HTR-8/SVneo (cell line): ENCODE measurements at places on chromosomes 1 and 21.

DNA sequence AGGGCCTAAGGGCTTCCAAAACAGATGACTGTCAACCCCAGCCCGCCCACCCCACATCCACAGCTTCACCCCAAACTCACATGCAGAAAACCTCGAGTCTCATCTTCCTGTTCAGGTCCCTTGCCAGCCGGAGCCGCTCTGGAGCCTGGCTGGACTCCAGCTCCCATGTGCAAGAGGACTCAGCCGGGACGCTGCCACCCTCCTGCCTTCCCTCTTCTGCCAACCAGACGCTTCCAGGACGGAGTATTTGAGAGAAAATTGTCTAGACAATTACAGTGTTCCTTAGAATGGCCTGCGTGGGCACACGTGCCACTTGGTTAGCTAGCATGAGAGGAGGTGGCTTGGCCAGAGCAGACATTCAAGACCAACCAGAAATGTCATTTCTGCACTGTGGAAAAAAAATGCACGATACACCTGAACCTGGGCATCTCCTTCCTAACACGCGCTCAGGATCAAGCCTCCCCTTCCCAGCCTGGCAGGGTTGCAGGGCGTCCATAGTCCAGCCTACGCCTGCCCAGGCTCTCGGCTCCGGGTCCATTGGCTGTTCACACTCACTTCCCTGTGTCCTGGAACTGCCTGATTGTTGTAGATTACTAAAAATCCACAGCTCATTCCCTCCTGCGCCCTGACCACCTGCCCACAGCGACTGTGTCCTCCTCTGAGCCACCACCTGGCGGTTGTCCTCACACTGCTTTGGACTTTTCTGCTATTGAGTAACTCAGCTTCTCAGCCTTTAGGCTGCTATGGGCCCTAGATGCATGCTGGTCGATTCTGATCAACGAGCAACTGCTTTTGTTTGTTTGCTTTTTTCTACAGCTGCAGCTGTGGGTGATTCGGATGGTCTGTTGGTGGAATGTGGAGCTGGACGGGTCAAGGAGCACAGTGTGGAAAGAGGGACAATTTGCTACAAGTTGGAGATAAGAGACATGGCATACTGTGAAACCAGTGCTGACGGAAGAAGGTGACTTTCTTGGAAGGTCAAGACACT lies at the start of gene CLDN14:
Gene CLDN14, minus strand, starts transcription at position 708 of the 988 bp plus-strand sequence. CDS start 18,427 bp downstream, outside the sequence.
- no peak for DNase-seq

DNA sequence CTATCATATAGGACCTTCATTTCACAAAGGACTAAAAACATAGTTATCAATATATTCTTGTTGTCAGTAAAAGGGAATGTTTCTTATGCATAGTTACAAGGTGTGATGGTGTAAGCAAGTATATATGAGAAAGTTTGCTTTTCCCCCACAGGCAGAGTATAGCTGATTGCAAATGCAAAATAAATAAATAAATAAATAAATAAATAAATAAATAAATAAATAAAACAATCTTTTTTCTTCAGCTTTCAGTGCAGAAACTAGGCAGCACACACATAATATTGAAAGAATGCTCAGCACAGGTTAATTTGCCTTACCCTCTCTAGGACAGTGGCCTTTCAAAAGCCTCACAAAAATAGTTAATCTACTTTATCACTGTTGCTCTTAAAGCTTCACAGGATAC lies 138.8 kb downstream of the BRINP3 start:
- no peak for DNase-seq

DNA sequence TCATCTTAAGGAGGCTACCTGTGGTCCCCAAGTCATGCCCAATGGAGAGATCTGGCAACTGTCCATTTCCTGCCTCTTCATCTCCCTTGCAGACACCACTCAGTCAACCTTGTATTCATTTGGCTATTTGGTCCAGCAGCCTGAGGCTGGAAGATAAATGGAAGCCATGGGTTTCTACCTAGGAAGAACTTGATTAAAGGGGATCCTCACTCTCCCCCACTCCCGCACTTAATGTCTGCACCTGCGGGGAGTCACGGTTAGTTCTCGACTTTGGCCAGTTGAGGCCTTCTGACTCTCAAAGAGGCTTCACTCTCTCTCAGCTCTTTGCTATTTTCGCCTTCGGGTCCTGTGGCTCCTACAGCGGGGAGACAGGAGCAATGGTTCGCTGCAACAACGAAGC lies 8.4 kb upstream of the ATXN7L2 start:
- DNase-seq = no peak

- no peak for DNase-seq
Measured at GRCh38 chr1:169426174-169426705, 1.0 kb downstream of the CCDC181 start.

GRCh38 chr1:235910357-235911299 lies 43.9 kb upstream of the LYST start:
- DNase-seq = peak; percentile 82

- no peak for DNase-seq
Measured at GRCh38 chr1:19424651-19425570, 60.4 kb downstream of the CAPZB start.

GRCh38 chr1:230047114-230047865 lies 19.7 kb upstream of the GALNT2 start:
- no peak for DNase-seq
